ENCODE measurements at places on chromosomes 5 and 9.

- no peak for DNase-seq
Measured at GRCh38 chr9:136614967-136615623, 47.6 kb upstream of the EGFL7 start.

DNA sequence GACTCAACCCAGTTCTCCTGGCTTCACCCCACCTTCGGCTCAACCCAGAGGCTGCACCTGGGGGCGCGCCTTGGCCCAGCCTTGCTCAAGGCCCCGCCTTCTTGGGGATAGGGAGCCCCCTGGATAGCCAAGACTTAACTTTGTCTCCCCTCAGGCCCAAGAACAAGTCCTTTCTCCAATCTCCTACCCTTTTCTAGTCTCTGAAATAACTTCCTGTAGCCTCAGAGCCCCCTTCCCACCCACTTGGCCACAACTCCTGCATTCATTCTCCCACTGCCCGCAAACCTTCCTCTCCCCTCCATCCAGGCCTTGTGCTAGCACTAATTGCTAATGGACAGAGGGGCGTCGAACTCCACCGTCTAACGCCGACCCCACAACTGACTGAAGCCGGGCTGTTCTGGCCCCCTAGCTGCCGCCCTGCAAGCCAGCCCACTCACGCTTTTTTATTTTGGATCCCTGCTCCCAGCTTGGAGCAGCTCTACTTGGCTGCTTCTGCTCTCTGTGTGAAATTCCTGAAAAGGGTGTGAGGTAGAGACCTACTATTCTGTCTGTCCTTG is 579 bp upstream of the ASTN2 start:
- no peak for DNase-seq

- no peak for DNase-seq
Measured at GRCh38 chr5:83357621-83358231, 113.8 kb upstream of the VCAN start.

DNA sequence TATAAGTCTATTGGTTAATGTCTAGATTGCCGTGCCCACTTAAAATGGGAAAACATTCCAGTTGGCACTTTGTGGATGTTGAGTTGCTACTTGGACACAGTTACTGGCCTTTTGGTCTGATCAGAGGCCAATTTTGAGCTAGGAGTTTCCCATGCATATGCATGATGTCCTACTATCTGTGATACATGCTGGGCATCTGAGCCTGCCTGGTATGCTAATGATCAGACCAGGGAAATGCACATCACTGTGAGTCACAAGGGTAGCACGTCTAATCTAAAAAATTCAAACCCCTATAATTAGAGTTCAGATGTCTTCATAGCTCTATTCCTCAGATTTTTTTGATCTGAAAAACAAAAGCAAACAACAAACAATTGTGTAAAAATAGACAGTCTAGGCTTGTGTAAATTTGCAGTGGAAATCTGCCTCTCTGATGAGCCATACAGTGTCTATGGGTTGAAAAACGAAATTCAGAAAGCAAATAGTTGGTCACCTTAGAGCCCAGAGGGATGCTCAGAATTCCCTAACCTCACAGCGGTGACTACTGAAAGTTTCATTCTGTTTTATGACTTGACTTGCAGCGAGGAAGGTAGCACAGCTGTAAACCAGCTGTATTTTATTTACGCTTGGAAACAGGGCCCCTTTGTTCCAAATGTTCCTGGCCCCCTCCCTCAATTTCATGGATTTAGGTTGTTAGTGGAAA is 37.3 kb downstream of the PALM2AKAP2 start:
- DNase-seq, result no peak
